ENCODE measurements at places on chromosomes 13 and 19. TPM values are rescaled to one million over a fixed set of nuclear protein-coding genes. Genes with fewer than 3 reads are reported as not detected.

The DNAJC15 gene
- total RNA-seq: 34.6 TPM

- DNase-seq: no peak
Observed at GRCh38 chr19:53504885-53505284, 33.1 kb upstream of the ZNF331 start.

- DNase-seq: no peak
Observed at GRCh38 chr13:54879036-54879435, 1850.4 kb downstream of the OLFM4 start.

The OR7C1 gene
- total RNA-seq: not detected

The ERVV-1 gene
- not detected for total RNA-seq

DNA sequence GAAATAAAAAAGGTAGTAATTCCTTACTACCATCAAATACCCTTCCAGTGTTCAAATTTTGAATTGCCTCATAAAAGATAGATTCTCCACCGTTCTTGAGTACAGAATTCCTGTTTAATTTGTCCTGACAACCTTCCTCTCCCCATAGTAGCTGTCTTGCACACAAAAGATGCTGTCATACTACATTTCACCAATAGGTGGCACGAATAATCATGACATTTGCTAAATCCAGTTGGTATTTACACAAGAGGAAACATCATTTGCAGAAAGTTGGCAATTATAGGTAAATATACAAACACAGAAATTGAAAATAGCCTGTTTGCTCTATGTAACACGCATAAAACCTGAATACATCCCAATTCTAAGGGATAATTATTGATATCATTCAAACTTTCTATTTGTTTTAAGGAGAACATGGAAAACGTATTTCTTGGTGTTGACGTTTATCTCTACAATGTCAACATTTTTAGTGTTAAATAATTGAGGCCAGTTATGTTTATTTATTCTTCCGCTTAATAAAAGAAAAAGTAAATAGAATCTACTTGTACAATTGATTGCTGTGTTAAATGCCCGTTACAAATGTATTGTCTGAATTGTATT, 58.3 kb upstream of the CLDN10 start:
- DNase-seq: peak; percentile 61

- DNase-seq: no peak
Observed at GRCh38 chr13:43766725-43767124, 20.0 kb downstream of the ENOX1 start.

DNA sequence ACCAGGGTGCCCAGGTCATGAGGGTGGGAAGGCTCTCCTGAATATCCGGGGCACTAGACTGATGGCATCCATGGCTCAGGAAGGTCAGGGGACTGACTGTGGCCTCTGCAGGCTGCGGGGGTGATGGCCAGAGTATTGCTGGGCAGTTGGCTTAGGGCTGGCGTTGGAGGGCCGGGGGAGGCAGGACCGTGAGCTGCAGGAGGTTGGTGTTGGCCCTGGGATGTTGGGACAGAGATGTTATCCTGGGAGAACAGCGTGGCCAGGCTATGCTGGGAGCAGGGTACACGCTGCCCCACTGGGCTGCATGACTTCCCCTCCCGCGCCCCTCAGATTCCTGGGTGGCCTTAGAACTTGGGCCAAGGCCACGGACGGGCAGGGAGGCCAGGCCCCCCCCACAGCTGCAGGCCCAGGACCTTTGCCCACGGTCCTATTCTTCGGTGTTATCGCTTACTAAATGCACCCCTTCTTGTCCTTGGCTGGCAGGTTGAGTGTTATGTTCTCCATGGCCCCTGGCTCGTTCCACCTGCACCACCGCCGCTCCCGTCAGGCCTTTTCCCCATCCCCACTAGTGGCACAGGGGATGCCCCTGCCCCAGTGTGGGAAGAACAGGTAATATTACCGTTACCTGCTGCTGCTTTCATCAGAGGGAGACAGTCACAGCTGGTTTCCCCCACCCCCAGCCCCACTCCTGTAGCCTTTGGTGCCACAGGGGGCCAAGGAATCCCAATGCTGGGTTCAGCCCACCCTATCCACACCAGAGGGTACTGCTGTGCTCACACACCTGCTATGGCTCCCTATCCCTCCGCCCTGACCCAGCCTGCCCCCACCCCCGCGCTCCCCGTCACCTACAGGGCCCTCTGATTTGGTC, 3.2 kb upstream of the ISYNA1 start:
- DNase-seq: no peak

The KLHL1 gene
- total RNA-seq: not detected

DNA sequence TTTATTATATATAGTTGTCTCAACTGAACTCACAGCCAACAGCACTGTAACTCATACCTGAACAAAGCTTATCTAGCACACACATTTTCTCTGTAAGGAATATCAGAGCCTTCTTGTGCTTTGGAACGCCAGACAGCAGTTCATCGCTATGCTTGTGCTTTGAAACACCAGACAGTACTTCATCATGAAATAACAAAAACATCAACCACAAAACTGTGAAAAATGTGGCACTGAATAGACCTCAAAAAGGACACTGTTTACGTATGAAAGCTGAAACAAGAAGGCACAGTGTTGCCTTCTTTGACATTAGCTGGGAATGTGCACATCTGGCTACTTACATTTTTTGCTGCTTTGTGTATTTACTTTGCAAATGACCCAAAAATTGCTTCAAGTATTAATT, 160.2 kb downstream of the PDS5B start:
- no peak for DNase-seq

DNA sequence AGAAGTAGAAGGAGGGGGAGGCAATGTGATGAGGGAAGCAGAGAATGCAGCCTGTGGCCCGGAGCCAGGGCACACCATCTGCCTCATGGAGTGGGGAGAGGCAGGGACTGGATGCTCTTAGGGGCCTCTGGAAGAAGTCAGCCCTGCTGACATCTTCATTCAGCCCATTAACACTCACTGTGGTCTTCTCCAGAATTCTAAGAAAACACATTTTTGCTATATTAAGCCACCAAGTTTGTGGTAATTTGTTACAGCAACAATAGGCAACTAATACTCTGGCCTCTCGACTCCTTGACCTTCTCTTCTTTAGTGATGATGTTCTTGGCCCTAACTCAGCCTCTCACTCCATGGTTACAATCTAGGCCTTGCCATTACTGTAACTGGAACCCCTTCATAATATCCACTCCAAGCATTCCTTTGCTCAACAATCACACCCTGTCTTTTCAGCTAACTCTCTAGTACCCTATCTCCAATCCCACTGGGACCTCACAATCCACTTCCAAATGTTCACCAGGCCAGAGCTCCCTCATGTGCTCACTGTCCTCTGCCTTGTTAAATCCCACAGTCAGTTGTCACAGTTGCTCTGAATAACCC, 98.5 kb downstream of the MIPEP start:
- DNase-seq: peak; percentile 51

DNA sequence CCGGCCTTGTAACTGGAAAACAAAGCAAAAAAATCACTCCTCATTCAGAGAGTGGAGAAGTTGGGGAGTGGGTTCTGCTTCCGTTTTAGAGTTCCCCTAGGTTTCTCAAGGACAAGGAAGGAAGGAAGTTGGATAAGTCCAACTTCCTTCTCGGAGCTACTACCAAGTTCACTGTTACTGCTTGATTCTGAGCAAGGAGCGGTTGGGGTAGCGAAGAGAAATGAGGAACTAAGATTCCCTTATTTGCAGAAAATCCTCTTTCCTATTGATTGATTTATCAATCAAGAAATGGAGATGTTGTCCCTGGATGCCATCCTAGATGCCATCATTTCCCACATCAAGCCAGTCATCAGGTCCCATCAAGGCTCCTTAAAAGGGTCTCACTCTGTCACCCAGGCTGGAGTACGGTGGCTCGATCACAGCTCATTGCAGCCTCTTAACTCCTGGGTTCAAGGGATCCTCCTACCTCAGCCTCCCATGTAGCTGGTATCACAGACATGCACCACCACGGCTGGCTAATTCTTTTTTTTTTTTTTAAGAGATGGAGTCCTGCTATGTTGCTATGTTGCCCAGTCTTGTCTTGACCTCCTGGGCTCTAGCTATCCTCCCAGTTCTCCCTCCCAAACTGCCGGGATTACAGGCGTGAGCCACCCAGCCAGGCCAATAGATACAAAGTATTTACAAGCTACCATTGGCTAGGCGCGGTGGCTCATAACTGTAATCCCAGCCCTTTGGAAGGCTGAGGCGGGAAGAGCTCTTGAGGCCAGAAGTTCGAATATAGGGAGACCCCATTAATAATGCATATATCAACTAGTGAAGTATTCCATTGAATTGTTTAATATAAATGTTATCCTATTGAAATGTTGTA, 809 bp upstream of the B9D2 start:
- no peak for DNase-seq

- DNase-seq: peak; percentile 19
Observed at GRCh38 chr13:44172281-44172810, 201.3 kb upstream of the SERP2 start.

GRCh38 chr13:32585550-32586079, 637 bp upstream of the PDS5B start:
- DNase-seq: peak; percentile 22

The LGALS14 gene
- not detected for total RNA-seq

The PRKD2 gene
- total RNA-seq: 18.9 TPM

DNA sequence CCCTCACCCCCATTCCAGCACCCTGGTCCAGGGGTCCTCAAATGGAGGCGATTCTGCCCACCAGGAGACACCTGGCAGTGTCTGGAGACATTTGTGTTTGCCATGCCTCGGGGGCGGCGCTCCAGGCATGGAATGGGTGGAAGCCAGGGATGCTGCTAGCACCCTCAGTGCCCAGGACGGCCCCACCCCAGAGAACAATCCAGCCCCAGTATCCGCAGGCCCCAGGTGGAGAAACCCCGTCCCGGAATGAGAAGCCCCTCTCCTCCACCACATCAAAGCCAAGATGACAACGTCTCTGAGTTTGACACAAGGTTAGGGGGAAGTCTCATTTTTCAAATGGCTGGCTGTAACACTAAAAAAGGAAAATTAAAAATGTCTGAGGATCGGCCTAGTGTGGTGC, 68.5 kb downstream of the INSR start:
- DNase-seq: no peak

The SLAIN1 gene
- not detected for total RNA-seq

DNA sequence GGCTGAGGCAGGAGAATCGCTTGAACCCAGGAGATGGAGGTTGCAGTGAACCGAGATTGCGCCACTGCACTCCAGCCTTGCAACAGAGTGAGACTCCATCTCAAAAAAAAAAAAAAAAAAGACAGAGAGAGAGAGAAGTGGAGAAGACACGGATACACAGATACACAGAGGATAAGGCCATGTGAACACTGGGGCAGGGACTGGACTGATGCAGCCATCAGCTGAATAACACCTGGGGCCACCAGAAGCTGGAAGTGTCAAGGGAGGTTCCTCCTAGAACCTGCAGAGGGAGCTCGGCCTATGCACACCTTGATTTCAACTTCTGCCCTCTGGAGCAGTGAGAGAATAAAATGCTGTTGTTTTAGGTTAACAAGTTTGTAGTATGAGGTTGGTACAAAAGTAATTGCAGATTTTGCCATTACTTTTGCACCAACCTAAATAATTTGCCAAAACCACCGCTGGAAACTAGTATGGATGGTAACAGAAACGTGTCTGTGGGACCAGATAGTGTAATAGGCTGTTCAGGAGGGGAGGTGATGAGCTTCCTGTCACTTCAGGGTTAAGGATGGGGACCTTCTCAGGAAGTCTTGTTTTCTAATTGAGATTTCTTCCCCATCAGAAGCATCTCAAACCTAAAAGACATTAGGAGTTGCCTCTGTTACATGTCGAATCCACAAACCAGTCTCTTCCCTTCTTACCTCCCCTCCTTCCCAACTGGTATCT, 36.4 kb upstream of the IGSF23 start:
- peak; percentile 70 for DNase-seq

The CEACAM16 gene
- not detected for total RNA-seq

The LHB gene
- total RNA-seq: 1.8 TPM

The RHPN2 gene
- 25.6 TPM for total RNA-seq

The NXNL1 gene
- total RNA-seq: not detected

- no peak for DNase-seq
Observed at GRCh38 chr19:50795664-50796073, 5.5 kb downstream of the ACP4 start.

The CEACAM4 gene
- not detected for total RNA-seq

DNA sequence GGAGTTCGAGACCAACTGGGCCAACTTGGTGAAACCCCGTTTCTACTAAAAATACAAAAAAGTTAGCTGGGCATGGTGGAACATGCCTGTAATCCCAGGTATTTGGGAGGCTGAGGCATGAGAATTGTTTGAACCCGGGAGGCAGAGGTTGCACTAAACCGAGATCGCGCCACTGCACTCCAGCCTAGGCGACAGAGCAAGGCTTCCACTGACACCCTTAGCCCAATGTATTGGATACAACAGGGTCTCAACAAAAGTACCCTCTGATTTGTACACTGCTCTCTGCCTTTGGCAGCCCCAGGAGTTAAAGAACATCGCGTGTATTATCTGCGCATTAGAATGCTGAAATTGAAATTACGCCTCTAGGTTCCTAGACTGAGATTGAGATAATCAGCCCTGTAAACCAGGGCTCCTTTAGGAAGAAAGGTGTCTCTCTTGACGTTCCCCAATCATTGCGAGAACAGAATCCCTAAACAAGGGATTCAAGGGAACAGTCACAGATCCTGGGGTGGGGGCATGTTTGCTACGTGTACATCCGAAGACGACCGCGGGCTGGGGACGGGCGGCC, 21.9 kb downstream of the IPO5 start:
- no peak for DNase-seq

The KLF1 gene
- total RNA-seq: not detected

- peak; percentile 61 for DNase-seq
Observed at GRCh38 chr19:49361438-49362047, 673 bp downstream of the TEAD2 start.

- DNase-seq: no peak
Observed at GRCh38 chr13:98504371-98504963, 72.4 kb downstream of the STK24 start.

DNA sequence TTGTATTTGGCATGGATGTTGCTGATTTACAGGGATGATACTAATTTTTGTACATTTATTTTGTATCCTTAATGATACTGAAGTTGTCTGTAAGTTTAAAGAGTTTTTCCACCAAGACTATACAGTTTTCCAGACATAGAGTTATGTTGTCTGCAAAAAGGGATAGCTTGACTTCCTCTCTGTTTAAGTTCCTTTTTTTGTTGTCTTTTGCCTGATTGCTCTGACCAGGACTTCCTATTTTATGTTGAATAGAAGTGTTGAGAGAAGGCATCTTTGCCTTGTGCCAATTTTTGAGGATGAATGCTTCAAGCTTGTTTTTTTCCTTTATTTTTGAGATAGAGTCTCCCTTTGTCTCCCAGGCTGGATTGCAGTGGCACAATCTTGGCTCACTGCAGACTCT, 36.8 kb upstream of the ZNF681 start:
- DNase-seq: no peak

Measured in M059J (cell line).